ENCODE measurements at places on chromosomes 12 and 14. TPM values are rescaled to one million over a fixed set of nuclear protein-coding genes. Genes with fewer than 3 reads are reported as not detected.

DNA sequence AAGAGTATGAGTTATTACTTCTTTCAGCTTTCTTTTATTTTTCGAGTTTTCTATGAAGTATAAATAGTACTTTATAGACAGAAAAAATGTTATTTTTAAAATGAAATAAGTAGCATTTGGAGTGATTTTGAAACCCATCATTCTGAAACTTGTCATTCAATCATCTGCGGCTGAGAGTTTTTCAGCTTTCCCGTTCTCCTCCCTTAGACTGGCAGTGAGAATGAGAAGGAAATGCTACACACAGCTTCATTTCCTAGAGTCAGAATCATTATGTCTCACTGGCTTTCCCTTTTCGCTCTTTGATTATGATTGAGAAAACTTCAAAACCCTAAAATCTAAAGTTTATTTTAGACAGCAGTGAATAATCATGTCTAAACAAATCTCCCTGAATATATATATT is 33.7 kb upstream of the GNPNAT1 start:
- no peak for DNase-seq

DNA sequence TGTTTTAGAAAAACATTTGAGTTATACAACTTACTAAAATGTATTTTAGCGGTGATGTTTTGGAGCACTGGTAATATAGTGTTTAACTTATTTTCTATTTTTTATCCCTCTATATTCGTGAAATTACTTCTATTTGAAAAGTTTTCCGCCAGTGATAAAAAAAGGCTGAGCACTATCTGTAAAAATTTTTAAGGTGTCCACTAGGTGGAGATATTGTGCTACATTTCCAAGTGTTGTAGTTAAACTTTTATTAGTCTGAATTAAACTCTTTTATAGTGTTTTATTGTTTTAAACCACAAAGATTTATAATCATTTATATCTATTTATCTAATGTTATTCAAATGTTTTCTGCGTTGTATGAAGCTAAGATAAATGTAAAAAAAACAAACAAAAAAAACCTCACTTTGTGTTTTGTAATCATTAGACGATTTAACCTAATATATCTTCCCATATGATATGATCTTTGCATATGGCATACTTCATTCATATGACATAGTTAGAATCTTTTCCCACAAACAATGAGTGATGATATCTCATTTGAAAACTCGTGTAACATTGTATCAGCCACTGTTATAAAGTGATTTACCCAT is 11.8 kb downstream of the ALG10B start:
- peak; percentile 21 for DNase-seq

DNA sequence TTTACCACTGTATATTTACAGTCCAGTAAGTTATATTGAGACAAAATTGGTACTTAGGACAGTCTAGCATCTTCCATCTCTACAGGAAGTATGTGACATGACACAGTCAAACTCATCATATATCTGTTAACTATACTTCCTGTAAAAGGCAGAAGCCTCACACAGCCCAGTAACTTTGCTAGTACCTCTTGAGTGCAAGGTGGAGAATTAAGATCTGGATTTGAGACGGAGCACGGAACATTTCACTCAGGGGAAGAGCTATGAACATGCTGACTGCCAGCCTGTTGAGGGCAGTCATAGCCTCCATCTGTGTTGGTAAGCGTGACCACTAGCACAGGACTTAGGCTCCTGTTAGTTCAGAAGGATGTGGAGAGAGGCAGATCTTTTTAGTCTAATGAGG is 333.7 kb upstream of the OR4E1 start:
- DNase-seq = no peak

DNA sequence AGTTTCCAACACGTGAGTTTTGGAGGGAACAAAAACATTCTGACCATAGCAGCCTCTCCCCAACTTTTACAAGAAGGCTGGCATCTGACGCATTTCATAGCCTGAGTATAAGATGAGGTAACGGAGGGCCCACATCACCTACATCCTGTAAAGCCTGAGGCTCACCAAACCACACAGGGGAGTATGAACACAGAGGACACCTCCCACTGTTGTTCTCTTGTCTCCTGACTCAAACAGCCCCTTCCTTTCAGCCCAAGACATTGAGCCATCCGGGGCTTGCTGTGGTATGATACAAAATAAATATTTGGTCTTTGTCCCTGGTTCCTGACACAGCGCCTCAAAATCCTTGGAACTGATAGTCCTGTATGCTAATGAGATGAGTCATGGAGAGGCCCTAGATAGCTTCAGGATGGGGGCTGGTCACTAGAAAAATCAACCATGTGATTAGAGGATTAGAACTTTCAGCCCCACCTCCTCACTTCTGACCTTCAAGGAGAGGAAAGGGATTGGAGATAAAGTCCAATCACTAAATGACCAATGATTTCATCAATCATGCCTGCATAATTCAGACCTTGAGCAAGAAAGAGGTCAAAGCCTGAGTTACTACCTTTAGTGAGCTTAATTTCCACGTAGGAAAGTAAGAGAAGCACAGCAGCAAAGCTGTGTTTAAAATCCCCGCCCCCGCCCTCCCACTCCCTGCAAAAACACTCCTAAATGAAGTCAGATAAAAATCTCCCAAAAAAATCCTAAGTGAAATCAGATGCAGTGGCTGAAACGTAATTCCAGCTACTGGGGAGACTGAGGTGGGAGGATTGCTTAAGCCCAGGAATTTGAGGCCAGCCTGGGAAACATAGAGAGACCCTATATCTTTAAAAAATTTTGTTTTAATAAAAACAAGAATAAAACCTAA is 236.4 kb downstream of the PCNX1 start:
- DNase-seq = no peak

PLEK2 gene
- total RNA-seq = not detected

- DNase-seq = peak; percentile 18
Measured at GRCh38 chr14:68476212-68477109, 316.4 kb downstream of the ZFP36L1 start.

TMEM116 gene
- 7.3 TPM for total RNA-seq

ADCY6 gene
- total RNA-seq = 44.7 TPM

- no peak for DNase-seq
Measured at GRCh38 chr14:90506748-90507147, 109.9 kb downstream of the CALM1 start.

KRT78 gene
- not detected for total RNA-seq

TSHR gene
- not detected for total RNA-seq

DNA sequence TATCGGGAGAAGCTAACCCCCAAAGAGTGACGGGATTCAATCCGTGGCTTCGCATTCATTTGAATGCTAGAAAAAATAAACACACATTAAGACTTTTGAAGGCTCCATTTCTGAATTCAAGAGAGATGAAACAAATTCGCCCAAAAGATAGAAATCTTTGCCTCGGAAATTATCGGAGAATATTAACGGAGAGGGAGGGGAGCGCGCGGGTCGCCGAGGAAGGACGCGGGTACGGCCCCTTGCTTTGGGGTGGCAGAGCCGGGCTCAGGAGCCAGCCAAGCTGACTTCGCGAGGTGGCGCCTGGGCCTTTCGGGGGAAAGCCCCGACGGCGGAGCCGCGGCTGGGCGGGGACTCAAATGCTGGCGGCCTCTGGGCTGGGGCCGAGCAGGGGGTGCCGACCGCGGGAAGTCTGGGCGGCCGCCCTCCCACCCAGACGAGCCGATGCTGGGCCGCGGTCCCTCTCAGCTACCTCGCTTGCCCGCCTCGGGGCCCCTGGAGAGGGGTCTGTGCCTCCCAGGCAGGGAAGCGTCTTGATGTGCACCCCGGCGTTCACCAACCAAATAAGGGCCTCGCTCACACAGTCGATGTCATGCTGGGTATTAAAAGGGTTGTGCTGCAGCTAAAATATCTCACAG is 14.7 kb downstream of the NKX2-1 start:
- no peak for DNase-seq

B4GALNT3 gene
- under 0.01 TPM for total RNA-seq

DNA sequence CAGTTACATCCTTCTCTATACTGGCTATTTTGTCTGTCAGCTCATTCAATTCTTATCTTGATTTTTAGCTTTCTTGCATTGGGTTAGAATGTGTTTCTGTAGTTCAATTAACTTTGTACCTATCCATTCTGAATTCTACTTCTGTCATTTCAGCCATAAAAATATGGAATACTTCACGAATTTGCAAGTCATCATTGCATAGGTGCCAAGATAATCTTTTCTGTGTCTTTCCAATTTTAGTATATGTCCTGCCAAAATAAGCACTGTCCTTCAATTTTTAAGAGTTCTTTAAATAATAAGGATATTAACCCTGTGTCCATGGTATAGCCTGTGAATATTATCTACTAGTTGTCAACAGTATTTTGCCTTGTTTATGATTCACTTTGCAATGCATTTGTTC is 665.7 kb upstream of the MDGA2 start:
- DNase-seq = no peak
